ENCODE measurements at places on chromosomes 16 and 17.

DNA sequence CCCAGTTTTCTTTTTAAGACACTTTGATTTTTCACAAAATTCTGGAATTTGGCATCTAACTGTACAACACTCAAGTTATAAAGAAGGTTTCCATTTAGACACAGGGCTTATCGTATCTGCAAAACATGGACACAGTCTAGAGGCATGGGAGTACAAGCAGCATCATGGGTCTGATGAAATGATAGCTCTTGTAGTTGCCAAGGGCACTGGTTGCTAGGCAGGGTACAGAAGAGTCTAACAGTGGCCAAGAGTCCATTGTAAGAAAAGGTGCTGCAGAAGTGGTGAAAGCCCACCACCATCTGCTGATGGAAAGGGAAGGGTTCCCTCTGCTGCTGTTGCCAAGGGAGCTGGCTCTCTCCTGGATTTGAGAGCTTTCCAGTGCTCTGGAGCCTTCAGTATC, 20.8 kb downstream of the MYOCD start:
- DNase-seq, result no peak

DNA sequence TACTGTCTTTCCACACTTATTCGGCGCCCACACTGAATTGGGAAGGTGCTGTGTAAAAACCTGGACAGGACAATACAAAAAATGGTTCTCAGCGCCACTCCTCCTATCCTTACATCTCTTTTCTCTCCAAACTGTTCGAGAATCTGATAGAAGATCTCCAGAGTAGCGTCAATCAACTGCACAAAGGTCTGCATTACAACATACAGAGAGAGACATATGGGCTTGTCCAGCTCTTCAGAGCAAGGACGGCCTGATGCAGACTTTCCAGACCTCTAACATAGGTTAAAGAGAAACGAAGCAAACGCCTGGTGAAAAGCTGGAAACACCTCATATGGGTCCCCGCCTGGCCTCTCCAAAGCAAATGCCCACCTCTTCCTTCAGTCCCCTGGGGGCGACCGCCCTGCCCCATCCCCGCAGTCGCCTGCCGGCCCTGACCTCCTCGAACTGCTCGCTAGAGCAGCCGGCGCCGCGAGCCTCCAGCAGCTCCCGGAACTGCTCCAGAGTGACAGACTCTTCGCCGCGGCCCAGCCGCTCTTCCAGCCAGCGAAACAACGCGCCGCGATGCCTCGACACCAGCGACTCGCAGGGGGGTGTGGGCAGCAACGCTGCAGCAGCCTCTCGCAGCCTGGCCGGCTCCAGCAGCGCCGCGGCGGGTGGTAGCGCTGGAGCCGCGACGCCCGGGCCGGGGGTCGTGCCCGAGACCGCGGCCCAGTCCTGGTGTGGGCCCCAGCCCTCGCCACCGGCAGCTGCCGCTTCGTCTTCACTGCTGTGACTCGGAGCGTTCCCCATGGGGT, 526 bp downstream of the ZZEF1 start:
- DNase-seq, result no peak

- DNase-seq, result no peak
These were observed 15.7 kb upstream of the CBX8 start for GRCh38 chr17:79812353-79813258.

- no peak for DNase-seq
These were observed 25.9 kb downstream of the IRX6 start for GRCh38 chr16:55349867-55350266.

DNA sequence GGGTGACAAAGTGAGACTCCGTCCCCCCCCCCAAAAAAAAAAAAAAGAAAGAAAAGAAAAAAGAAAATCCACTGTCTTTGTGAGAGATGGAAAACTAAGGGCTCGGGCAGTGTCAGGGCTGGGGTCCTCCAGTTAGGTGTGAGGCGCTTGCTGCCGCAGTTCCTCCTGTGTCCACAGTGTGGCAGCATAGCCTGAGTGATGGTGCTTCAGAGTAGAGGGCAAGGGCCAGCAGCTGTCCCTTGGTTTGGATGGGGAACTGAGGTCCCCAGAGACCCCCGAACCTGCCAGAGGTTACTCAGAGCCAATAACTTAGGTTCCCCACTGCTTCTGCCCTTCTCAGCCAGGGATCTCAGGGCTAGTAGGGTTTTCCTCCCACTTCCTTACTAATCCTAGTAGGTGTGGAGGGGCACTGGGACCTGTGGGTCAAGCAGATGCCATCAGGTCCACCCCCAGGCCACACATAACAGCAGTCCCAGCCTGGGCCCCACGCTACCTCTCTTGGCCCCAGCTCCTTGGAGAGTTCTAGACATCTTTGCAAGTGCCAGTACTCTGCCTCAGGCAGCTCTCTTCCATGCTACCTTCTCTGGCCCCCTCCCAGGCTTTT, 7.9 kb upstream of the LLGL1 start:
- peak; percentile 84 for DNase-seq

DNA sequence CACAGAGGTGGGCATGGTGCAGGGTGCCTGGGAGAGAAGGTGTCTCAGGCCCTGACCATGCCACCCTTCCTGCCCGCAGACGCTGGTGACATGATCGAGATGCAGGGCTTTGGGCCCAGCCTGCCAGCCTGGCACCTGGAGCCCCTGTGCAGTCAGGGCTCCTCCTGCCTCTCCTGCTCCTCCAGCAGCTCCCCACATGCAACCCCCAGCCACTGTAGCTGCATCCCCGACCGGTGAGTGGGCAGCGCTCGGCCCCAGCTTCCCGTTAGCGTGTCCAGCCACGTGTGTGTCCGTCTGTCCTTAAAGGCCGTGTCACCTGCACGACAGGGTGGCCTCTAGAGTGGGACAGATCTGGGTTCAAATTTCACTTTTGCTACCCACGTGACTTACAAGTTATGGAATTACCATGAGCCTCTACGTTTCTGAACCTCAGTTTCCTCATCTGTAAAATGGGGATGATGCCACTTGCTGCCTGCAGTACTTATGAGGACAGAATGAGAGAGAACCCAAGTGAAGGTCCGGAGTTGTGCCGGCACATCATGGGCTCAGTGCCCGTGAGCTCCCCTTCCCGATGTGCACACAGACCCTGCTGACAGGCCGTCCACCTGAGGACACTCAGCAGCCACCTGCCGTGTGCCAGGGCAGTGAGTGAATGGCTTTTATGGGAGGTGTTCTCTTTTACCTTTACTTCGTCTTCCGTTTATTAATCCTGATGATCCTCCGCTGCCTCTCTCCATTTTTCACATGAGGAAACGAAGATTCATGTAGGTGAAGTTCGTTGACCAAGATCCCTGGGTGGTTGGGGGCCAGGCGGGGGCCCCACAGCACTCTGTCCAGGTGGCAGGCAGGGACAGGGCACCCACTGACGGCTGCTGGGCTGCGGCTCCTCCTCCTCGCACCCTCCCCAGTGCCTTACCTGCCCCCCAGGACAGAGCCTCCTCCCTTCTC, 29.4 kb downstream of the MNT start:
- no peak for DNase-seq

GRCh38 chr16:72286936-72287620, 115.1 kb upstream of the PMFBP1 start:
- no peak for DNase-seq

Data from omental fat pad (tissue), 4 donors.